BE2C (cell line): ENCODE measurements at places on chromosomes 2 and 18.

DNA sequence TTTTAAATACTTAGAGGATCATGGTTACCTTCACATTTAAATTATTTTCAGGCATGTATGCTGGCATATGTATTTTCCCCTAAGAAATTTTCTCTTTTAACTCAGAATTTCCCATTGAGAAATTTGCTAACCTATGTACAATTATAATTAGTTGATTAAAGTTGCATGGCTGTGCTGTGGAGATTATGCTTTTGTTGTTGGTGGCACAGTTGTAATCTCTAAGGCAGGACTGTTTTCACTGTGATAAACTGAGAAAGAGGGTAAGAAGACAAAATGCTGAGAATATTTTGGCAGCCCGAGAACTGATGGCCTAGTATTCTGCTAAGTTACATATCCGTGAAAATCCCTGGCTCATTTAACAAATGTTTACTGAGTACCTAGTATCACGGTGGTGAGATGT lies 1.4 kb downstream of the VRK2 start:
- DNase-seq, result no peak

- no peak for DNase-seq
Measured at GRCh38 chr2:66437691-66438497, 3.0 kb downstream of the MEIS1 start.

GRCh38 chr2:150136401-150136800 lies 351.1 kb downstream of the RND3 start:
- DNase-seq, result no peak

DNA sequence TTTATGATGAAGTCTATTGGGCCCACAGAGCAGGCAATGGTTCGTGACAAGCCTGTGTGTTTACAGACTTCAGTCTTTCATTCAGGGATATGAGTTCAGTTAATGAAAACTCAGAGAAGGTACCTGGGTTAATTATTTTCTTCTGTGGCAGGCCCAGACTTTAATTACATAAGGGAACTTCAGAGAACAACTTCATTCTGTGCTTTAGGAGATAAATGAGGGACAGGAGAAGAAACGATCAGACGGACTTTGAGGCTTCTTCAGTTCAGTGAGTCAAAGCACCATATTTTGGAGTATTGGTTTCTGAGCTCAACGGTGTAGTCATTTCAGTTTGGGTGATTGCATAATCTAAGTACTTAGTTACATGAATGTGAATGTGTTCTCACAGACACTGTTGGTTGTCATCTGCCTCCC lies 203.0 kb upstream of the KCNJ3 start:
- no peak for DNase-seq

DNA sequence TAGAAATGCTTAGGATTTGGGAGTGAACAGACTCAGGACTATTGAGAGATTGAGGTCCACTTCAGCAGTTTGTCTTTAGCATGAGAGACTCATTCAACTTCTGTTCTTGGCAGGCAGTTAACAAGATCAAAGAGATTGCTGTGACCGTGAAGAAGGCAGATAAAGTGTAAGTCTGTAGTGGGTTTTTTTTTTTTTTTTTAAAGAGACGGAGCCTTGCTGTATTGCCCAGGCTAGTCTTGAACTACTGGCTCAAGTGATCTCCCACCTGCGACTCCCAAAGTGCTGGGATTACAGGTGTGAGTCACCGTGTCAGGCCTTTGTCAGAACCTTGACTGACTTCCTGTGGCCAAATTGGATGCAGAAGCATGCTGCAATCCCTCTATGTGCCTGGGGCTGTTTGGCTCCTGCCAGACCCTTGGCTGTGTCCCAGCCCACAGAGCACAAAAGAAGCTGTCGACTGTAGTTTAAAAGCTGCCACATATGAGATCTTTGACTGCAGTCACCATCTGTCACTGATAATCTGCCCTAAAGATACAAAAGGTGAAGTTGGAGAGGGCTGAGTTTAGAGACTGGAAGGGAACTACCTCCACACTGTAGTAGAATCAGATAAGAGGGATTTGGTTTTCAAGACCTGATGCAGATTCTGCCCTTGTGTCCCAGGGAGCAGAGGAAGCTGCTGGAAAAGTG lies 9.9 kb downstream of the CCT7 start:
- peak; percentile 68 for DNase-seq

GRCh38 chr18:39037925-39038324 lies 1472.3 kb upstream of the CELF4 start:
- no peak for DNase-seq

GRCh38 chr18:35513181-35513936 lies 15.6 kb upstream of the INO80C start:
- DNase-seq, result no peak

- DNase-seq, result peak; percentile 25
Measured at GRCh38 chr2:101150306-101151145, 656 bp downstream of the TBC1D8 start.

- no peak for DNase-seq
Measured at GRCh38 chr2:226336283-226336682, 463.3 kb downstream of the IRS1 start.

- no peak for DNase-seq
Measured at GRCh38 chr2:23432531-23432930, 47.6 kb downstream of the KLHL29 start.

GRCh38 chr2:81979086-81979485 lies 1674.5 kb upstream of the LRRTM1 start:
- no peak for DNase-seq

GRCh38 chr18:6199777-6200176 lies 214.9 kb downstream of the L3MBTL4 start:
- no peak for DNase-seq

DNA sequence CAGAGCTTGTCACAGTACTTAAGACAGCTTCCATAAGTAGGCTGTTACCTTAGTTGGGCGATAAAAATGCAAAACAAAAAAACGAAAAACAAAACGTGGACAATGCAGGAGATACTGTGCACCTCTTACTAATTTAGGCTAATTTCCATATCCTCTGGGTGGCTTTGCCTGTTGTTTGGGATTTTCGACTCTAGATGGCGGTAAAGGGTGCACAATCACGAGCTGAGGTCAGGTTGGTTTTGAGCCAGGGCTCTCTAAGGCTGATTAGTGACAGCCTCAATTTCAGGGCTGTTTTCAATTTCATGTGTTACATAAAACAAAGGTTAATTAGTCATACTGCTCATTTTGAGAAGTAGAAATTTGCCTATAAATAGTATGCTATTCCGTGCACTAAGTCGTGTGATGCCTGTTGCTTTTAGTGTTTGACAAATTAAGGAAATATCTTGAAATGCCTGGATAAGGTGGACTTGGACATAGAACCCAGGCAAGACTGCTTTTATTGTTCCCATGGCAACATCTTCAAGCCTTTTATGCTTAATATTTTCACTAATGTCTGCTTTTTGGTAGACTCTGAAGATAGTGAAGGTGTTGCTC lies 493.1 kb downstream of the SOCS6 start:
- DNase-seq, result peak; percentile 55

DNA sequence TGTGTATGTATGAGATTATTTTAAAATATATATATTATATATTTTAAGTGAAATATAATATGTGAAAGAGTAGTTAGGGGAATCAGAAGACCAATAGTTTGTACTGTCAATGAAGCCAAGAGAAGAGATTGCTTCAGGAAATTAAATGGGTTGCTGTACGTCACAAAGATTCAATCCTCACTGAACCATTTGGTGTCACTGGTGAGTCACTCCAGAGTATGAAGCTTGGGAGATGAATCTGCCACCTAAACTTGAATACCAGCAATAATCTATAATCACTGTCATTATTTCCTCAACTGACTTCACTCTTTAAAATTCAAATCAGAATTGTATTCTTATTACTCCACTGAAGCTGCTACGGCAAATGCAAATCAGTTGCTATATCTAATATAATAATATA lies 41.9 kb upstream of the SCN9A start:
- DNase-seq, result no peak

- no peak for DNase-seq
Measured at GRCh38 chr2:146130290-146130689, 1610.4 kb upstream of the ZEB2 start.

DNA sequence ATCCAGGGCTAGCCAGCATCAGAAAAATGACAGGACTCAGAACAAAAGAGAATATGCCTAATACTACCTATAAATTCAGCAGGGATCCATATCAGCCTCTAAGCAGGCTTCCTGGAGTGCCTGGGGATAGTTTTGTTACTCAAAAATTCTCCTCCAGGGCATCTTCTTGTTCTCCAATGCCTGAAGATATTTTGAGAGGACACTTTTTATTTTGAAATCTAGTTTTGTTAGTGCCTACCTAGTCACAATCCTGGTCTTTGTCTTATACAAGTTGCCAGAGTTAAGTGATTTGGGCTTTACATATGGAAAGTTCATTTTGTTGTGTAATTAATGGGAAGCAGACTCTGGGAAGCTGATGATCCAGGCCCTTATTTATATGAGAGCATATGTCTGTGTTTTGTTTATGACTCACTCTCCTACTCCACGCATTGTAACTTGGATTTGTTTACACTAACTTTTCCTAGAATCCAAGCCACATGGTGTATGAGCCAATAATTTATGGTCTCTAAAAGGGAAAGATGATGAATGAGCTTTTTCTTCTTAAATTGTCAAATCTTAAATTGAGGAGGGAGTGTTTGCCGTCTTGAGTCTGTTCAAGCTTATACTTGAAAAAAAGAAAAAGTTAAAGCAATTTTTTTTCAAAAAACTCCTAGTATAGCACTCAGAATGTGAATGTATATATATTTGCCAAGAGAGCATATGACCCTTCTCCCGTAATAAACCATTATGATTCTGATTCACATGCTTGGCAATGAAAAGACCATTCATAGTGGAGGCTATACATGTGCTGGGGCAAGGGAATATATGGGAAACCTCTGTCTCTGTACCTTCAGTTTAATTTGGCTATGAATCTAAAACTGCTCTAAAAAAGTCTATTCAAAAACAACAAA lies 370.3 kb downstream of the SETBP1 start:
- DNase-seq, result no peak

GRCh38 chr2:199792381-199792780 lies 58.6 kb downstream of the FTCDNL1 start:
- DNase-seq, result no peak

DNA sequence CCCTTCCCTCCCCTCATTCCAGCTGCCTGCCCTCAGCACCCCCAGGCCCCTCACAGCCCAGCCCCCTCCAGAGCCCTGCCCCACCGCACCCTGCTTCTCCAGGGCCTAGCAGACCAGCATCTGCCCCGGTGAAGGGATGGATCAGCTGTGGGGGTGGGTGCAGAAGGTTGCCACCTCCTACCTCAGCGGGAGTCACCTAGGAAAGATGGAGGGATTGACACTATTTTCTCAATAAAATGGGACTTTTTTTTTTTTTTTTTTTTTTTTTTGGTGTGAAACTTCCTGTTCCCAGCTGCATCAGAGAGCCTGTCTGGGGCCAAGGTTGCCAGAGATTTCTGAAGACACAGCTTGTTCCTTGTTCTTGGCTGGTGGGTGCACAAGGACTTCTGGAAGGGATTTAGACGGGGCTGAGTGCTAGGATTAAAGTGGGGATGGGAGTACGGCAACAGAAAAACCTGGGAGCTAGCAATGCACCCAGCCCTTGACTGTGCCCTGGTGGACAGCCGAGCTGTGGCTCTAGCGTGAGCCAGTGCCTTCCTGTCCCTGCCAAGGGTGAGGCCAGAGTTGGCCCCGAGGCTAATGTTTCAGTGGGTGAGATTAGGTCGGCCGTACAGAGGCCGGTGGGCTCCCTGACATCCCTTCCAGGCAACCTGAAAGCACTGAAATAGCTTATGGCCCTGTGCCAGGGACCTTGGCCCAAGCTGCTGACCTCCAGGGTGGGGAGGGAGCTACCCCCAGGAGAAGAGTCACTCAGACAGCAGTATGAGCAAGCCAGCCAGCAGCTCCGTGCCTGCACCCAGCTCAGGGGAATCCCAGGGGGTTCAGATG lies 4.6 kb downstream of the B3GNT7 start:
- peak; percentile 81 for DNase-seq

- no peak for DNase-seq
Measured at GRCh38 chr2:205428811-205429210, 253.5 kb upstream of the NRP2 start.

DNA sequence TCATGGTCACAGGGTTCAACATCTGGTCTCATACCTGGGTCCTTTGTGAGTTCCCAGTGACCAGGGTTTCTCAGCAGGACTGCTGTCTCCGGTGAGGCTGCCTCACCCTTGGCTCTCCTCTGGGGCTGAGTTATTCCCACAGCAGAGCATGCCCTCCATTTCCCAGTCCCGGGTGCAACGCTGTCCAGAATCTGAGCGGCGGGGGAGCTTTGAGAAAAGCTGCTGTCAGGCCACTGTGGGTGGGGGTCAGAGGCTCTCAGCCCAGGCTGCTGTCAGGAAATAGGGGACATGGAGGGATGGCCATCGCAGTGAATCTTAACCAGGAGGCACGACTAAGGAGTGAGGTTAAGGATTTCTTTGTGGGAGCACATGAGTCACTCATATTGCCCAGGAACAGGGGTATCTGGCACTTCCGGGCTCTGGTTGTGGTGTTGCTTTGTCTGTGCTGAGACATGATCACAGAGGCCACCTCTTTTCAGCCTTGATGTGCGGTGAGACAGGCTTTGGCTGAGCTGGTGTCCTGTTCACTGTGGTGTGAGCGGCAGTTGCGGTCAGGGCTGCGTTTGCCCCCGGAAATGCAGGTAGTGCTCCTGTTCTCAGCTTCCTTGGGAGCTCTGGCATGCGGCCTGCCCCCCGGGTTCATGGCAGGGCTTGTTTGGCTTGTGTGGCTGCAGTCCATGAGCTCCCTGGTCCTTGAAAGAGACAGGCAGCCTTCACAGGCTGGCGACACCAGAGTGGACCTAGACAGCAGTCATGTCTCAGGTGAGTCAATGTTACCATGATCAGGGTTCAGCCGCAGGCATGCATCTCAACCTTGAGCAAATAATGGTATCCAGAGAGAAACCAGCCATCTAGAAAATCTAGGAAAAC lies 310.7 kb upstream of the MYT1L start:
- DNase-seq, result no peak

GRCh38 chr18:58417752-58418151 lies 211.1 kb downstream of the ALPK2 start:
- DNase-seq, result no peak

GRCh38 chr2:108594982-108595464 lies 60.8 kb downstream of the LIMS1 start:
- DNase-seq, result no peak

DNA sequence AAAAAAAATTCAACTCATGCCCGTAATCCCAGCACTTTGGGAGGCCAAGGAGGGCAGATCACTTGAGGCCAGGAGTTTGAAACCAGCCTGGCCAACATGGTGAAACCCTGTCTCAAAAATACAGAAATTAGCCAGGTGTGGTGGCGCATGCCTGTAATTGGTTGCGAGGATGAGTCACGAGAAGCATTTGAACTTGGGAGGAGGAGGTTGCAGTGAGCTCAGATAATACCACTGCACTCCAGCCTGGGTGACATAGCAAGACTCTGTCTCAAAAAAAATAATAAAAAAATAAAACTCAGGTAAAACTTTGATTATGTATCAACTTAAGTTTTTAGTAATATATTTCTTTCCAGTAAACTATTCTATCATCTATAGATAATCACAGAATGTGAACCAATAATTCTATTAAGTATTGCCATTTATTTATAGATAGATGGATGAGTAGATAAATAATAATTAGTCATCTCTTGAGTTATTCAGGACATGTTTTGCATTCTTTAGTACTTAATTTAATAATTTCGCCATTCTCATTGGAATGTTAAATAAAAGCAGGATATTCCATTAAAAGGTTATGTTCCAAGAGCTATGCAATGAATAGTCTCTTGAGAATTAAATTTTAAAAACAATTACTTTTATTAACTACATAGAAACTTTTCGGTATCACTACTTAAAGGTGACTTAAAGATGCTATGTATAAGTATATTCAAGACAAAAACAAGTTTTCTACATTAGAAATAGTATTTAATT lies 48.7 kb downstream of the WDPCP start:
- DNase-seq, result no peak

GRCh38 chr18:62809900-62810299 lies 94.6 kb downstream of the PHLPP1 start:
- DNase-seq, result no peak

GRCh38 chr18:8516371-8517250 lies 92.6 kb upstream of the RAB12 start:
- DNase-seq, result no peak
